ENCODE measurements at places on chromosomes 1 and 21. TPM values are rescaled to one million over a fixed set of nuclear protein-coding genes. Genes with fewer than 3 reads are reported as not detected.
A peak's percentile ranks its signal among the peaks of the same experiment; 100 is the strongest.

- no peaks in the 10 kb centered on the region for H3K4me1 ChIP-seq
- H3K27me3 ChIP-seq: no peaks in the 10 kb centered on the region
- DNase-seq: peak; percentile 37
- no peaks in the 10 kb centered on the region for H3K36me3 ChIP-seq
- no peak overlapping the region for H3K4me3 ChIP-seq
- H3K27ac ChIP-seq: no peak overlapping the region
Observed at GRCh38 chr1:211625040-211625439, 46.1 kb upstream of the SLC30A1 start.

DNA sequence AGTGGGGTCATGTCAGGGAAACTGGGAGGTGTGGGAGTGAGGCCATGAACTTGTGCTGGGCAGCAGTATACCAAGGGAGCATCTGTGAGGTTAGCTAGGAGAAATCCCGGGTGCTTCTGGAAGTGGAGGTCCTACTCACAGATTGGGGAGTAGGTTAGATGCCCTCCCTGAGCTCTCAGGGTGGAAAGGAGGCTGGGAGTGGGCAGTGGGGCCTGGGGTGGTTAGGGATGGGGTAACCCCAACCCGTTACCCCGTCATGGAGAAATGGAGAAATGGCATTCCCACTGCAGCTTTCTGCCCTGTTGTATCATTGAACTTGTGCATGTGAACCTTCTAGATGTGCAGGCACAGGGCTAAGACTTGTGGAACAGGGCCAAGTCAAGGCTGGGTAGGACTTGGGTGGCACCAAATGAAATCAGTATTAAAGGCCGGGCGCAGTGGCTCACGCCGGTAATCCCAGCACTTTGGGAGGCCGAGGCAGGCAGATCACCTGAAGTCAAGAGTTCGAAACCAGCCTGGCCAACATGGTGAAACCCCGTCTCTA, 27.2 kb downstream of the EXOC8 start:
- no peak overlapping the region for H3K4me3 ChIP-seq
- no peaks in the 10 kb centered on the region for H3K27me3 ChIP-seq
- DNase-seq: no peak
- no peaks in the 10 kb centered on the region for H3K36me3 ChIP-seq
- no peak overlapping the region for H3K27ac ChIP-seq

Gene TNFRSF9
- not detected for total RNA-seq

Gene MAP3K7CL
- total RNA-seq: 7.4 TPM

DNA sequence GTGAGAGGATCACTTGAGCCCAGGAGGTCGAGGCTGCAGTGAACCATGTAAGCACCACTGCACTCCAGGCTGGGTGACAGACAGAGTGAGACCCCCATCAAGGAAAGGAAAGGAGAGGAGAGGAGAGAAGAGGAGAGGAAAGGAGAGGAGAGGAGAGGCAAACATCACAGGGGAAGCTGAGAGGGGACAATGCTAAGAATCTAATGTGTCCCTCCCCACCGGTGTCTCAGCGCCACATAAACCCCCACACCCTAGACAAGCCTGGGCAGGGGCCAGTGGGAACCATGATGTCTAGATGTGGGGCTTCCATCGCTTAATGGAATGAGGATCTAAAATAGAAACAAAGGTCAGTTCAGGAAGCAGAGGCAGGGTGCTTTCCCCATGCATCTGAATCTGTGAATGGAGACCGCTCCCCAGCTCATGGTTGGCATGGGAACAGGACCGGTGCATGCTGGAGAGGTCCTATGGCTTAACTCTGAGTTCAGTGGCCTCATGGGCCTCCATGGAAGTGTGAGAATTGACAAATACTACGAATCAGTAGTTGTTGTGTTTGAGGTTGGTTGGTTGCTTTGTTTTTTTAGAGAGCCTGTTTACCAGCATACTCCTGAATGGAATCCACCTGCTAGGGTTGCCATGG, 16.3 kb upstream of the LAPTM5 start:
- H3K4me1 ChIP-seq: no peaks in the 10 kb centered on the region
- DNase-seq: no peak
- H3K27me3 ChIP-seq: no peaks in the 10 kb centered on the region
- H3K36me3 ChIP-seq: no peaks in the 10 kb centered on the region

- no peaks in the 10 kb centered on the region for H3K36me3 ChIP-seq
- no peak overlapping the region for H3K4me3 ChIP-seq
- DNase-seq: no peak
- no peak overlapping the region for H3K27ac ChIP-seq
- peaks cover 4% of the 10 kb centered on the region for H3K4me1 ChIP-seq
Observed at GRCh38 chr1:183586926-183587325, 3.3 kb downstream of the NCF2 start.

Gene FMO3
- total RNA-seq: not detected

- no peak overlapping the region for H3K27ac ChIP-seq
- no peaks in the 10 kb centered on the region for H3K36me3 ChIP-seq
- no peaks in the 10 kb centered on the region for H3K4me1 ChIP-seq
- no peak overlapping the region for H3K4me3 ChIP-seq
- DNase-seq: no peak
Observed at GRCh38 chr1:178510155-178510554, 2.8 kb upstream of the TEX35 start.

Data from Peyer's patch (tissue), 4 donors.